ENCODE measurements at places on chromosomes 11 and 22.
A peak's percentile ranks its signal among the peaks of the same experiment; 100 is the strongest.

GRCh38 chr22:23237201-23237798 lies 57.0 kb downstream of the BCR start:
- DNase-seq = peak; percentile 37

DNA sequence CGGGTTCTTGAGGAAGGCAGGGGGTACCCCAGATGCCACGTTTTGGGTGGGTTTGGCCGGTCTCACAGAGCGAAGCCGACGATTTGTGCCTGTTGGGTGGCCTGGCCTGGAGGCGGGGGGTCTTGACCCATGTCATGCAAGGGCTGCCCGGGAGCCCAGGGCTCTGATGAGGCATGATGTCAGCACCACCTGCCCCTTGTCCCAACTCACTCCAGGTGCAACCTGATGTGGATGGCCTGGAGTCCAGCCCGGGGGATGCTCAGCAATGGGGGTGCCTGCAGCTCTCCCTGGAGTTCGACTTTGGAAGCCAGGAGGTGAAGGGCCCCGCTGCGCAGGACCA lies 851 bp downstream of the SYT8 start:
- DNase-seq = no peak

DNA sequence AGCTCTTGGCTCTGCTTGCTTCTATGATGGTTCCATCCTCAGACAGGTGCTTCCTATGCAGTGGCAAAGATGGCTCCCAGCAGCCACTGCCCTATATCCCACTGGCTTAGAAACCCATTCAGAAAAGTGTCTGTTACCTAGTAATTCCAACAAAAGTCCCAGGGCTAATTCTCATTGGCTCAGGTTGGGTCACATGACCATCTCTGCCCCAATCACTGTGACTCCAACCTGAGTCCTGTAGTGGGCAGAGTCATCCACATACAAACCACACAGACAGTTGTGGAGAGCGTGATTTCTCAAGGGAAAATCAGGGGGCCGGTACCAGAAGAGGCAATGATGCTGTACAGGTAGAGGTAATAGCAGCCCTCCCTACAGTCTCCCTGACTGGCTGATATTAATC lies 67.5 kb downstream of the LHFPL7 start:
- no peak for DNase-seq

DNA sequence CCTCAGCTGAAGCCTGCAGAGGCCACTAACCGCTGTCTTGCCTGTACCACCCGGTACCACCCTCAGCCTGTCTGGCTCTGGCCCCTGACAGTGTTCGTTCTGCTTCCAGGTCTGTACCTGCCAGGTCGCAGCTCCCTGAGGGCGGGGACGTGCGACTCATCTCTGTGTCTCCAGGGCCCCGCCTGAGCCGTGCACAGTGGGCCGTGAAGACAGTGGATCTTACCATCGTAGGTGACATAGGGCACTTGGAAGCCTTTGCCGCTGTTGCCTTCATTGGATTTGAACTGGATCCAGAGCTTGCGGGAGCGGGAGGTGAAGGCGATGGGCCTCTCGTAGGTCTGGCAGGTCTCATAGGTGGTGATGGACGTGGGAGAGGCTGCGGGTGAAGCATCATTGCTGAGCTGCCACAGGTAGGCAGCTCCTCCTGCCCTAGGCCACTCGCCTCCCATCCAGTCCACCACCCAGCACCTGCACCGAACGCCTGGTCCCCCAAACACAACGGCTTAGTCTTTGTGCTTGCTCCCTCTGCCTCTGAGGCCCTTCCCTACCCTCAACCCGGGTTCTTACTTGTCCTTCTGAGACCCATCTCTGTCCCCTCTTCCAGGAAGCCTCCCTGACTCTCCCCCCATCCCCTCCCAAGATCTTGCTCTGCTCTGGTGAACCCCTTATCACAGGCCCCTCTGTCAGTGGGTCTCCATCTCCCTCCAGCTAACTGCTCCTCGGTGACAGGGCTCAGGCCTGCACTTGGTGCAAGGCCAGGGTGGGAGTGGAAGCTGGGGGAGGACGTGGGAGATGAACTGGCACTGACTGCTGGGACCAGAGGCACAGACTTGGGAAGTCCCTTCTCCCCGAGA lies 21.1 kb upstream of the TTLL12 start:
- no peak for DNase-seq

DNA sequence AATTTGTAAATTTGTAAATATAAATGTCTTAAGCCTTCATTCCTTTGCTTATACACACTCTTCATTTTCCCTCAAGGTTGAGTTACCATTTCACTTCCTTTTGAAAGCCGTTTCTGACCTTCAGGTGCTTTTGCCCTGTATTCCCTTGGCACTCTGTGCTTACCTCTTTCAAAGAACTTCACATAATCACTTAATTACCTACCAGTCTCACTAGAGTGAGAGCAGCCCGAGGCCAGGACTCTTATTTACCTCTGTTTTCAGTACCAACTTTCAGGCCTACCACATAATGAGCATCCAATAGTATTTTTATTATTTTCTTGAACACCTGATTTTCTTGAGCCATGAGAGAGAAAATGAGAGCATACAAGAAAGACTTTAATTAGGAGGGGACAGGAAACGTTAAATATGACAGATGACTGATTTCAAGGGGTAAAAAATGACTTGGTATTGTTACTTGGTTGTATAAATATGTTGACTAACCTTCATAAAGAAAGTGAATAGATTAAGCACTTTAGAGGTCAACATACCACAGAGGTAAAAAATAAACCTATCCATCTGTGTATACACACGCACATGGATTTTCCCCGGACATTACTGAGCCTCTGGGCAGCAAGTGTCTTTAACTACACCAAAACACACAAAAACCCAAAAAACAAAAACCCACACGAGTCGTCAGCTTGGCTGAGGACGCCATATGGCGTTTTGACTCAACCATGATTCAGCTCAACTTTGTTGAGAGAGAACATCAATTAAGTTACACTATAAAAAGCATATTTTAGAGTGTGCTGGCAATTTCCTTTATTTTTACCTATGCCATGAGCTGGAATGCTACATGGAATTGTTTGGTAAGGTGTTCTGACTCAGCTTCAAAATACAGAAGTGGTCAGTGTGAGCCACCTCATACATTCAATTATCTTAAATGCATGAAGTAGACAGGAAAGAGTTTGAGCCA lies 7.6 kb downstream of the ATXN10 start:
- DNase-seq = no peak
